ENCODE measurements at places on chromosomes 16 and 17.

DNA sequence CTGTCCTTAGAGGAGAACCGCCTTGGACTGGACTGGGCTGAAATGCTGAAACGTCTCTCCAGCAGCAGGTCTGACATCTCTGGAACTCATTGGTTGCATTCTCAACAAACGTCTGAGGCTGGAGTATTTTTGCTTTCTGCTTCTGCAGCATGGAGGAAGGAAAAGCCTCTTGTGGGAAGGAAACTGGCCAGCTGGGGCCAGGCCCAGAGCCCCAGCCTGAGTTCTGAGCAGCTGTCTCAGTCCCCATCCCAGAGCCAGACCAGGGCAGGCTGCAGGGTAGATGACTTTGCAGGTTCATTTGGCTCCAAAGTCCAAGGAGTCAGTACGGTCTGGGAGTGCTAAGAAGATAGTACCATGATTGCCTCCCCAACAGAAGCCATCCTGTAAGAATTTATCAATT is 18.3 kb downstream of the TEKT3 start:
- DNase-seq, result no peak

DNA sequence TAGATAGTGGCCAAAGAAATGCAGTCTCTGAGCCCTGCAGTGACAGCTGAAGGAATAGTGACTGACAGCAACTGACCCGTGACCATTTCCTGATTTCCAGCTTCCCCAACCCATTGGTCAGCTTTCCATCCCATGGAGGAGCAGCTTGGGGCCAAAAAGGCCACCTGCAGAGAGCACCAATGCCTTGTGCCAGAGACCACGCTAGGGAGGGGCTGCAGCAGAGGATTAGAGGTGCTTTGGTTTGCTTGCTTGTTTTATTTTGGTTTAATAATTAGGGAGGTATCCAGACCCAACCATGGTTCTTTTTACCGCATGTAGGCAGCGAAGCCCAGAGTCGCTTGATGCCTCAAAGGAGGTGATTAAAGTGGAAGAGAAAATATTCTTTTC is 61.3 kb upstream of the SIAH1 start:
- no peak for DNase-seq

DNA sequence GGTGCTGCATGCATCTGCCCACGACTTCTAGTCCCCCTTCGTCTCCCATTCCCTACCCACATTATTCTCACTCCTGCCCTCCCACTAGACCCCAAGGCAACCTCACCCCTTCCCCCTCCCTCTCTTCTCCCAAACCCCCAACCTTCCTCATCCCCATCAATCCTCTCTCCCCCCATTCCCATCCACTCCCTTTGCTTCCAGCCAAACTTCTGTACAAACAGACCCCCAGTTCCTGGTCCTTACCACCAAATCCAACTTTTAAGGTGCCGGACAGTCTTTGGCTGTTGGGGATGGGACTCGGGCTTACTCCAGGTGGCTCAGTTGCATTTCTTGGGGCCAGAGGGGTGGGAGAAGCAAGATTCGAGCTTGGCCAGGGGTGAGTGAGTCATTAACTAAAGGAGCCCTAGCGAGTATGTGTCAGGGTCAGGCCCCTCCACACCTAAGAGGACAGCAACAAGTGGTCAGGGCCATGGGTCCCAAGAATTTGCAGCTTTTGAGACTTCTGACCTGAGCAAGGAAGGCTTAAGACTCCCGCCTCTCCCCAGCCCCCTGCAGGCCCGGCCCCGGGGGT is at the start of gene SLC38A8:
Gene SLC38A8 (minus strand): TSS at position 488 of the 571 bp plus-strand sequence. CDS start 638 bp downstream, outside the sequence.
- DNase-seq, result no peak

DNA sequence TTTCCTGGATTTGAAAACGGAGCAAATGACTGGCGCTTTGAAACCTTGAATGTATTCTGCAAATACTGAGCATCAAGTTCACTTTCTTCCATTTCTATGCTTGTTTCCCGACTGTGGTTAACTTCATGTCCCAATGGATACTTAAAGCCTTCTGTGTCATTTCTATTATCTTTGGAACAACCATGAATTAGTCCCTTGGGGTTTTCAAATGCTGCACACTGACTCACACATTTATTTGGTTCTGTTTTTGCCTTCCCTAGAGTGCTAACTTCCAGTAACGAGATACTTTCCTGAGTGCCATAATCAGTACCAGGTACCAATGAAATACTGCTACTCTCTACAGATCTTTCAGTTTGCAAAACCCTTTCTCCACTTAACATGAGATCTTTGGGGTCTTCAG is 32.3 kb downstream of the BRCA1 start:
- DNase-seq, result no peak

DNA sequence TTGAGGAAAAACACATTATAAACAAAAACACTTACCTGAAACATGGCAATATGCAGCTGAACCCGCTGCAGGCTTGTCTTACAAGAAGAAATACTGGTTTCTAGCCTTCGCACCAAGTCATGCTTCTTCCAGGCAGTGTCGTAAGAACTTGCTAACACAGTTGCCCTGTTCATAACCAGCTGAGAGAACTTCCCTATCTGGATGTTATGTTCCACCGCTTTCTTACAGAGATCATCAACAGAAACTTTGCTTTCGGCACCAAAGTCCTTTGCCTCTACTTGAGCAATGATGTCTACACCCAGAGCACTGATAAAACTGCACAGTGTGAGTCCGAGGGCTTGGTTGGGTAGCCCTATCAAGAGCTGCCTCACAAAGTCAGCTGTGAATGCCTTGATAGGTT is 27.9 kb upstream of the ARL6IP1 start:
- no peak for DNase-seq

- no peak for DNase-seq
Measured at GRCh38 chr17:41449008-41449407, 8.2 kb upstream of the KRT38 start.

- DNase-seq, result no peak
Measured at GRCh38 chr16:2205967-2206313, 686 bp downstream of the MLST8 start.

GRCh38 chr17:40519089-40519775 is 17.8 kb upstream of the TNS4 start:
- DNase-seq, result no peak

DNA sequence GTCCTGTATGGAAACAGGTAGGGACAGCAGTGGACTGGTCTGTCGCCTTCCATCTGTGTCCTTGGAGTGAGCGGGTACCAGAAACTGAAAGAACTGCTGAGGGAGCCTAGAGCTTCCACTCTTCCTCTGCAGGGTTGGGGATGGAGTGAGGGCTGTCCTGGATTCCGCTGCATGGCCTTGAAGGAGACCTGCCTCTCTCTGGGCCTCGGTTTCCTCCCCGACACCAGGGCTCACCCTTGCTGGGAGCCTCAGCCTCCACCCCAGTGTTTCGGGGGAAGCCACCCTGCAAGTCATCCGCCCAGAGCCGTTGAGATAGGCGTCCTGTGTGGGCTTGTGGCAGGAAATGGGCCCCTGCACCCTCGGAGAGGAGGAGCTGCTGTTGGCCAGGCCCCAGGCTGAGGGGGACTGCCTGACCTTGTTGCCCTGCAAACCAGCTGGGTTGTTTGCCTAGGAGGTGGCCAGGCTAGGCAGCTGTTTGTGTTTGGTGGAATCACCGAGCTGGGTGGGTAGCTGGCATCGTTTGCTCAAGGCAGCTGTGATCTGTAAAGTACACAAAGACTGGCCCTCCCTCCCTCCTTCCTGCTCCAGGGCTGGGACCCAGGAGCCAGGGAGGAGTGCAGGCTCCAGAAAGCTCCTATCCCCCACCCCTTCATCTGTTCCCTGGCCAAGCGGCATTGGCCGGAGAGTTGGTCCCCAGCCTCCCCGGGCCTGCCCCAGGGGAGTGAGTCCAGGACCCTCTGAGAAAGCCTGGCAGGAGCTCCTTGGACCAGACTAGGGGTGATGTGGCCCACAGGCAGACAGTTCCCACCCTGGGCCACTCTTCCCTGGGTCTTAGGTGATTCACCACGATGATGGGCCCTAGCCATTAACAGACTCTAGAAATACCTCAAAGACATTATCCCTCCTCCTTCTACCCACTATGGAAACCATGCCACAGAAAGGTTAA is 1.3 kb downstream of the RAB37 start:
- DNase-seq, result no peak

- no peak for DNase-seq
Measured at GRCh38 chr17:13024016-13024415, 6.2 kb upstream of the ELAC2 start.

- DNase-seq, result no peak
Measured at GRCh38 chr16:88772871-88773811, 11.9 kb downstream of the PIEZO1 start.
